ENCODE measurements at places on chromosomes 3 and 15. TPM values are rescaled to one million over a fixed set of nuclear protein-coding genes. Genes with fewer than 3 reads are reported as not detected.
A peak's percentile ranks its signal among the peaks of the same experiment; 100 is the strongest.

GRCh38 chr3:127120851-127121647, 71.9 kb upstream of the PRR23E start:
- H3K4me3 ChIP-seq = no peak overlapping the region
- H3K36me3 ChIP-seq = no peaks in the 10 kb centered on the region
- H3K4me1 ChIP-seq = no peaks in the 10 kb centered on the region
- DNase-seq = no peak
- no peaks in the 10 kb centered on the region for H3K27me3 ChIP-seq
- no peak overlapping the region for H3K27ac ChIP-seq

ARMC8 gene
- total RNA-seq = 38.1 TPM

DNA sequence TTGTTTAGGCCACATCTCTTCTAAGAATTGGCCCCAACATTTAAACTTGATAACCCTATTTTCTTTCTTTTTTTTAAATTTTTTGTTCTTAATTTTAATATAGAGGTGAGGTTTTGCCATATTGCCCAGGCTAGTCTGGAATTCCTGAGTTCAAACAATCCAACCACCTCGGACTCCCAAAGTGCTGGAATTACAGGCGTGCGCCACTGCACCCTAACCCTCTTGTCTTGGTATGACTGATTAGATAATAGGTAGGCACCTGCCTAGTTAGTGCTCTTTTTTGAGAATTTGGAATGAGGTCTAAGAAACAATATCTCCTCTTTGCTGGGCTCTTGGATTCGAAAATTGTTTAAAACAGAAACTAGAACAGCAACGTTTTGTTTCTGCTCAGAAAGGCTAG, 116.4 kb upstream of the GOLGA6L6 start:
- no peaks in the 10 kb centered on the region for H3K27me3 ChIP-seq
- no peak for DNase-seq
- no peaks in the 10 kb centered on the region for H3K36me3 ChIP-seq

DNA sequence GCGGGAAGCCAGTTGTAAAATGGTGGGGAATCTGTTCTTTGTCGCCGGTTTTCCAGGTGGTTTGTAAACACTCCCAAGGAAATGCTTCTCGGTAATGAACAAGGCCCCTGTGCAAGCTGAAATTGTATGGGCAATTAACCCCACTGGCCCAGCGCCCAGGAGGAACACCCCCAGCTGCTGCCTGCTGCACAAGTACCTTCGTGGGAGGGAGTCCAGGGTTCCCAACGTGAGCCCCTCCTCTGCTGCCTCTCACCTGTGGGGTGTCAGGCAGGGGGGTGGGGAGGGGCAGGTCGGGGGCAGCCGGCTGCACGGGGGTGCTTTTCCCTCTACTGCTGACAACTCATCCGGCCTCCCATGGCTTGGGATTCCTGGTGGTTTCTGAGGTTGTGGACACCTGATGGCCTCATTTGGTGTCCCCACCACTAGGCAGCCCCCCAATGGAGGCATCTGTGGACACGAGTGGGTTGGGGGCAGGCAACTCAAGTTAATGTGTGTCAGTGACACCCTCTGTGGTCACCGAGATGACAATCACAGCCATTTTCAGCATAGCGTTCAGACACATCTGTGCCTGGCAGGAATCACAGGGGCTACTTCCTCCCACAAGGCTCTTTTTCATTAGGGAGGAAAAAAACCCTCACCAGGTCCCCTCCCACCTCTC, 35.6 kb upstream of the PRR23E start:
- H3K36me3 ChIP-seq = no peaks in the 10 kb centered on the region
- no peaks in the 10 kb centered on the region for H3K4me1 ChIP-seq
- no peak overlapping the region for H3K4me3 ChIP-seq
- no peak overlapping the region for H3K27ac ChIP-seq

DNA sequence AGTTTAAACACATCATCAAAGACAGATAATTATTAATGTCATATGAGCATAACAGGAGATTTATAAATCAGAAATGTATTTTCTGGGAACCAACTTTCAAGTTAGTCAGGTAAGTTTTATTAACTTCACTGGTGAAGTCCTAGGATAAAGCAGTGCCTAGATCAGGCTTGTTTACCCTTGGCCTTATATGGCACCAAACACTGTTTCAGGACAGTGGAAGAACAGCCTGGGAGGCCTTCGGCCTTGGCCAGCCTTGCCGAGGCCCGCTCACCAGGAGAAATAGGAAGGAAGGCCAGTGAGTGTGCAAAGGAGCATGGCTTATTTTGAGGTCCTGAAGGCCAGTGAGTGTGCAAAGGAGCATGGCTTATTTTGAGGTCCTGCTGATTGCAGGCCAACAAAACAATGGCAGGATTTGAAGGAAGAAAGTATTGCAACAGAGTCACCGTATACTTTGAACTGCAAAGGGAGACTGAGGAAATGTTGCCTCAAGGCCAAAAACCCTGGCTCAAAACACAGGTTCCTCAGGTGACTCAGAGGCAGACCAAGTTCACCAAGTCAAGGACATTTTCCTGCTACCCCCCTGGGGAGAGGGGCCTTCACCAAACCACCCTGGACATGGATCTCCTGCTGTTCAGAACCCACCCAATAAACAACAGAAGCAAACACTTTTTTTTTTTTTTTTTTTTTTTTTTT, 174.3 kb downstream of the TP63 start:
- H3K27me3 ChIP-seq = no peaks in the 10 kb centered on the region
- H3K36me3 ChIP-seq = no peaks in the 10 kb centered on the region
- H3K27ac ChIP-seq = no peak overlapping the region
- DNase-seq = no peak

GRCh38 chr3:158617982-158618875, 26.1 kb upstream of the GFM1 start:
- no peaks in the 10 kb centered on the region for H3K4me1 ChIP-seq
- H3K27ac ChIP-seq = no peak overlapping the region
- H3K4me3 ChIP-seq = no peak overlapping the region
- DNase-seq = no peak

GRCh38 chr3:98567666-98568270, 25.6 kb downstream of the CPOX start:
- no peaks in the 10 kb centered on the region for H3K36me3 ChIP-seq
- DNase-seq = no peak
- no peaks in the 10 kb centered on the region for H3K27me3 ChIP-seq
- no peak overlapping the region for H3K27ac ChIP-seq
- H3K4me3 ChIP-seq = no peak overlapping the region

GRCh38 chr3:7144697-7145308, 283.9 kb downstream of the GRM7 start:
- no peaks in the 10 kb centered on the region for H3K36me3 ChIP-seq
- H3K4me3 ChIP-seq = no peak overlapping the region
- DNase-seq = no peak
- no peak overlapping the region for H3K27ac ChIP-seq

DNA sequence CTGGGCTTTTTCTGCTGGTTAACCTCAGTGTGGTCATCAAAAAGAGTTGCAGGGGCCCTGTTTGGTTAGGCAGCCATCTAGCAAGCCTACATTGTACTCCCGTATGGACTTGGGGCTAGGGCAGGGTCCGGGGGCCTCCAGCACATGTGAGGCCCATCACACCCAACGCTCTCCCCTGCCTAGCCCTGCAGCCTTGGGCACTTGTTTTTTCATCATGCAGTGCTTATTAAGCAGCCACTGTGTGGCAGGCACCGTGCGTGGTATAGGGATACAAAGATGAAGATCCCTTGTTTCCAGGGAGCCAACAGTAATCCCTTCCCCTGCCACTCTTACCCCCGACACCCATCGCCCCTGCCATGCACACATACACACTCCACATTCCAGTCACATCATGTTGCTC, 14.2 kb downstream of the MRAS start:
- no peaks in the 10 kb centered on the region for H3K27me3 ChIP-seq
- H3K27ac ChIP-seq = peak overlapping the region; percentile 35
- no peaks in the 10 kb centered on the region for H3K36me3 ChIP-seq
- DNase-seq = no peak

NMNAT3 gene
- total RNA-seq = 10.0 TPM

KAT2B gene
- 21.4 TPM for total RNA-seq

DNA sequence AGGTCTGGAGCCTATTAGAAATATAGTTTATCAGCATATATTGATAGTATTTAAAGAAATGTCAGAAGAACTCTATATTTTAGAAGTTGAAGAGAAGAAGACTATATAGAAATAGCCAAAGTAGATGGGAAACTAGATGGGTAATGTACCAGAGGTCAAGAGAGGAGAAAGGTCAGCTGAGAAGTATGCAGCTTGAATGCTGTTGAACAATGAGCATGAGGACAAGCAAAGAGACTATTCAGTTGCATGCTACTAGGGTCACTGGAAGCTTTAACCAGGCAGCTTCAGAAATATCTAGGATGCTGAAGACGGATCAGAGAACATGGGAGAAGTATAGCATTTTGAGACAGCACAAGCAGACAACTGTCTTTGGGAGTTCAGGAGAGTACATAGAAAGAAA, 19.6 kb upstream of the TIPARP start:
- H3K4me3 ChIP-seq = no peak overlapping the region
- H3K4me1 ChIP-seq = no peaks in the 10 kb centered on the region
- DNase-seq = no peak
- no peaks in the 10 kb centered on the region for H3K27me3 ChIP-seq
- no peak overlapping the region for H3K27ac ChIP-seq
- H3K36me3 ChIP-seq = no peaks in the 10 kb centered on the region

- no peaks in the 10 kb centered on the region for H3K36me3 ChIP-seq
- H3K4me1 ChIP-seq = peaks cover 6% of the 10 kb centered on the region
- H3K27ac ChIP-seq = no peak overlapping the region
- no peaks in the 10 kb centered on the region for H3K27me3 ChIP-seq
Observed at GRCh38 chr3:12180631-12181030, 21.9 kb upstream of the TIMP4 start.

DNA sequence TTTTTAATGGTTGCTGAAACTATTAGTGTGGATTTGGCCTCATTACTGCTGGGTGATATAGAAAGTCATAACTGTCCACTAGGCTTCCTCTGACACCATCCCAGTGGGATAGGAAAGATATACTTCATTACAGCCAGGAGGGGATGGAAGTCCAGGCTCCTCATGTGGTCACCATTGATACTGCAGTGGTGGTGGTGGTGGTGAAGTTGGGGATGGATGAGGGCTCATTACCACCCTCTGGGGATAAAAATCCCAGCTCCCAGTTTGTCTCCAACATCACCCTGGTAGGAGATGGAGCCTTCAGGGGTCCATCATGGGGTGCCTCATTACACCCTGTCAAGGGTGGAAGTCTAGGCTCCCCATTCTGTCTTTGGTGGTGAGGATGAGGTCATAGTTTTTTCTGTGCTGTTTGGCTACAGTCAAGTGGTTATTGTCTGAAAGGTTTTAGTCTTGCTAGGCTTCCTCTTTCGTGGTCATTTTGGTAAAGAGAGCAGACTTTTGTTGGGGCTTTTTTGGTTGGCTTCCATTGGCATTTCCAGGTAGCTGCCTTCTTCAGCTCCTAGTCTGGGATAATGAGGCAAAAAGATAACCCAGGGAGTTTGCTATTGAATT, 30.1 kb upstream of the FILIP1L start:
- no peaks in the 10 kb centered on the region for H3K36me3 ChIP-seq
- H3K27ac ChIP-seq = no peak overlapping the region
- no peaks in the 10 kb centered on the region for H3K4me1 ChIP-seq
- no peaks in the 10 kb centered on the region for H3K27me3 ChIP-seq
- no peak overlapping the region for H3K4me3 ChIP-seq

CLRN1 gene
- total RNA-seq = 1.0 TPM

- H3K36me3 ChIP-seq = no peaks in the 10 kb centered on the region
- H3K27ac ChIP-seq = no peak overlapping the region
- peaks cover 74% of the 10 kb centered on the region for H3K27me3 ChIP-seq
- no peak for DNase-seq
- no peak overlapping the region for H3K4me3 ChIP-seq
Observed at GRCh38 chr3:71779674-71780377, 5.1 kb downstream of the PROK2 start.

GRCh38 chr3:1404270-1404962, 311.6 kb downstream of the CNTN6 start:
- no peaks in the 10 kb centered on the region for H3K4me1 ChIP-seq
- no peaks in the 10 kb centered on the region for H3K36me3 ChIP-seq
- H3K27me3 ChIP-seq = no peaks in the 10 kb centered on the region
- H3K4me3 ChIP-seq = no peak overlapping the region
- DNase-seq = peak; percentile 32

GRCh38 chr3:126270145-126270811, 86.9 kb downstream of the KLF15 start:
- H3K27ac ChIP-seq = peak overlapping the region; percentile 85
- H3K36me3 ChIP-seq = no peaks in the 10 kb centered on the region
- DNase-seq = peak; percentile 62
- peaks cover 15% of the 10 kb centered on the region for H3K4me1 ChIP-seq
- H3K4me3 ChIP-seq = no peak overlapping the region
- H3K27me3 ChIP-seq = no peaks in the 10 kb centered on the region
